Urinary bladder (tissue), 4 donors: ENCODE measurements at places on chromosomes 6 and 20. TPM values are rescaled to one million over a fixed set of nuclear protein-coding genes. Genes with fewer than 3 reads are reported as not detected.

- no peak for DNase-seq
Observed at GRCh38 chr6:45681860-45682511, 304.3 kb upstream of the SUPT3H start.

- DNase-seq = no peak
Observed at GRCh38 chr20:49388744-49389143, 93.7 kb downstream of the KCNB1 start.

DNA sequence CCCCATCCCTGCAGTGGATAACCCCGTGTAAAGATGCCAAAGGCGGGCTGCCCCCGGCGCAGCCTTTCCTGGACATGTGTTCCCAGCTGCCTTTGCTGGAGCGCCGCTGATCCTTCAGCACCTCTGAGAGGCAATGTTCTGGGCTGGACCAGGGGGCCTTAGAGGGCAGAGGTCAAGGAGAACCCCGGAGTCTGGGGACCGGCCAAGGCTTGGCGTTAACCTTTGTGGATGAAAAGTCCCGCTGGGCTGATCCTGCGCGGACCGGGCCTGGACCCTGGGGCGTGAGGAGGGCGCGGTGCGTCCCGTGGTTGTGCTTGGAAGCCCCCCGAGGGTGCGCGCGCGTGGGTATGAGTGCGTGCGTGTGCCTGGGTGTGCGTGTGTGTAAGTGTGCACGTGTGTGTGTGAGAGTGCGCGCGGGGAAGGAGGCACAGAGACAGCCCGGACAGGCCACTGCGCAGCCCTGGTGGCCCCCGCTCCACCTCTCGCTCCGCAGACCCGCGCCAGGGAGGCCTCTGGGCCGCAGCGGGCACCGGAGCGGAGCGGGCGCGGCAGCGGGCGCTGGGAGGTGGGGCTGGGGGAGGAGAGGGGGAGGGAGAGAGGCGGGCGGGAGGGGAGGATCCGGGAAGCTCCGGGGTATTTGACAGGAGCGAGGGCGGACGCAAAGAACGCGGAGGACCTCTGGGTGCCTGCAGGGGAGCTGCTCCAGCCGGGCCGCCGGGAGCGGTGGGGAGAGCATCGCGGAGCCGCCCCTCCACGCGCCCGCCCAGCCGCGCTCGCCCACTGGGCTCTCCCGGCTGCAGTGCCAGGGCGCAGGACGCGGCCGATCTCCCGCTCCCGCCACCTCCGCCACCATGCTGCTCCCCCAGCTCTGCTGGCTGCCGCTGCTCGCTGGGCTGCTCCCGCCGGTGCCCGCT, at the start of gene SMOC2:
TSS of gene SMOC2 (plus strand) at position 665 of the 914 bp plus-strand sequence. CDS start at position 852, 187 bp downstream.
- no peak for DNase-seq

- DNase-seq = no peak
Observed at GRCh38 chr20:31666258-31667042, 28.7 kb downstream of the COX4I2 start.

Gene BIRC7
- polyA plus RNA-seq = 0.18 TPM

DNA sequence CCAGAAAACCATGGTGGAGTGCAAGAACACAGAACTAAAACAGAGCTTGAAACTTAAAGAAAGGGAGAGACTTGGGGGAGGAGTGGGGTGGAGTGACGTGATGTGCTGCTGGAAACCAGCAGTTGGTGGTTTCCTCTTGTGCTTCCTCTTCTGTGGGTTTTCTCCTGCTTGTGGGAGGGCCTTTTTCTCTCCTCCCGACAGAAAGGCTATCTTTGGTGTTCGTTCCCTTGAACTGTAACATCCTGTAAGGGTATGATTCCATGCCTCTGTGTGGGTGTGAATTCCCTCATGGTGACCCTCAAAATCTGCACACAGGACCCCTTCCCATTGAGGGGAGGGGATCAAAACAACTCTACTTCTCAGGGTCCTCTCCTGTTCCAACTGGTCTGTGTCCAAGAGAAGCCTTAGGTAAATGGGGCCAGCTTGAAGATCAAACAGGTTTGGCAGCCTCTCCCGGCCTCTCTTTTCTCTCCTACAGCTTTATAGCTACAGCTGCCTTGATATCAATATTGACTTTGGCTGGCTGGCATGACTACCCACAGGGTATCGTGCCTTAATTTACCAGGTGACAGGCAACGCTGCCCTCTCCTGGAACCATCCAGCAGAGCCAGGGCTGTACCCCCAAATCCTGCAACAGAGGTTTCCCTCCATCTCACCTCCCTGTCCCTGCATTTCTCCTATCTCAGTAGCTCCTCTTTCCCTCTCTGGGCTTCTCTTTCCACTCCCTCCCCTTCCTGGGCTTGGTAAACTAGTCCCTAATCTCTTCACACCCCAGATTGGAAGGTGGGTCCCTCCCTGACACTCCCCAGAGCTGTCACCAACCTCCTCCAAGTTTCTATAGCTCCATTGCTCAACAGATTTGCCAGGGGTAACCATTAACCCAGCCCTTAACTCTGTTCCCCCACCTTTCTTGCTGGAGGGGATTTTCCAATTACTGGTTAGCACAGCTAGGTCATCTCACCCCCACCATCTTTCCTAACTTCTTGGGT, 1.5 kb upstream of the MSH5 start:
- DNase-seq = peak; percentile 79

Gene ZC2HC1B
- polyA plus RNA-seq = not detected

Gene ANKRD6
- 7.5 TPM for polyA plus RNA-seq

- DNase-seq = no peak
Observed at GRCh38 chr6:32188381-32189068, 1.5 kb downstream of the PBX2 start.

DNA sequence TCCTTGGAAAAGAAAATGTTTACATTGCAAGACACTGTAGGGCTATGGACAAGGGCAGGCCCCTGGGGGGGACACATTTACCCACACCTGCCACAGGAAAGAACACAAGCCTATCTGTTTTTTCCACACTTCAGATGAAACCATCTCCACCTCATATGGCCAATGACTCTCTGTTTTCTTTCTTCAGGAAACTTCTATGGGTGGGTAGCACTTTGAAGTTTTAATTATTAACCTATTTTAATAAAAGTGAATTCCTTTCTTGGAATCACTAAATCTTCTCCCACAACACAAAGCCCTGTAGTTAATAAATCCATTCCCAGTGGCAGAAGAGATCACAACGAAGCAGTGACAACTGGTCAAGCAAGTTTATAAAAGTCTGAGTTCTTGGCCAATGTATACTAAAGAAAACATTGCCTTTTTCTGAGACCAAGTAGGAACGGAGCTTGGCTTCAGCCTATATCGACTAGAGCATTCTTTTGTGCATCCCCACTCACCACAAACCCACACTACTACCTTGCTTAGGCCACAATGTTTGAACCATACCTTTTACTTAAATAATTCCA, 125.1 kb upstream of the CARMIL1 start:
- DNase-seq = no peak

Gene FAM209B
- 0.28 TPM for polyA plus RNA-seq

DNA sequence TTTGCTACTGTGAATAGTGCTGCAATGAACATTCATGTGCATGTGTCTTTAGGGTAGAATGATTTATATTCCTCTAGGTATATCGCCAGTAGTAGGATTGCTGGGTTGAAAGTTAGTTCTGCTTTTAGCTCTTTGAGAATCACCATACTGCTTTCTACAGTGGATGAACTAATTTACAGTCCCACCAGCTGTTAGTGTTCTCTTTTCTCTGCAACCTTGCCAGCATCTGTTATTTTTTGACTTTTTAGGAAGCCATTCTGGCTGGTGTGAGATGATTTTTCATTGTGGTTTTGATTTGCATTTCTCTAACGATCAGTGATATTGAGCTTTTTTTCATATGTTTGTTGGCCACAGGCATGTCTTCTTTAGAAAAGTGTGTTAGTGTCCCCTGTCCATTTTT, 40.0 kb downstream of the PLG start:
- DNase-seq = no peak

Gene SNX5
- polyA plus RNA-seq = 51.9 TPM

- no peak for DNase-seq
Observed at GRCh38 chr20:34385464-34385863, 22.4 kb downstream of the ITCH start.

DNA sequence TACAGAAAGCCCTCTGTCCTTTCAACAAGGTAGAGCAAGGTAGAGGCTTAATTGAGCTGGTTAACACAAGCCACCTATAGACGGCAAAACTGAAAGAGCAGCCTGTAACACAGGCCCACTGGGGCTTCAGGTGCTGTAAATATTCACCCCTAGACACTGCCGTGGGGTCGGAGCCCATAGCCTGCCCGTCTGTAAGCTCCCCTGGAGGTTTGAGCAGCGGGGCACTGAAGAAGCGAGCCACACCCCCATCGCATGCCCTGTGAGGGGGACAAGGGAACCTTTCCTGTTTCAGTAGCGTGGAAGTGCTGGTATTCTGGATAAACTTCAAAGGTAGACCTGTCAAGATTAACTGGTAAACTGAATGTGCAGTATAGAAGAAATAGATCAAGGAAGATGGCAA, 160.4 kb downstream of the TPBG start:
- DNase-seq = no peak

DNA sequence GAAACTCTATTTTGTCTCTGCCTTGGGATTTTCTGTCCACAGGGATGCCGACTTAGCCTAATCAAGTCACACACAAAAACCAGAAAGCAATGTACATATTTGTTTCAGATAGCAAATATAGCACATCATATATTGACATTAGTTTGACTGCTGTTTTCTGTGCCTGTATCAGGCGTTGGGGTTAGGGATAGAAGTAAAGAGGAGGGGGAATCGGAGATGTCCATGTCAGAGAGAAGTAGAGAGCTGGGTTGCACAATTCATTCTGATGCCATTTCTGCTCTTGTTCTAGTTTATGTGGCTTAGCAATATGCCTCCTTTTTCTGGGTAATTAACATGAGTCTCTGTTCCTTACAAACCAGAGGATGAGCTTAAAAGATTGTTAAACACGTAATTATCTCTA, 14.7 kb upstream of the IPCEF1 start:
- DNase-seq = no peak

- DNase-seq = no peak
Observed at GRCh38 chr20:54665812-54666211, 190.4 kb downstream of the DOK5 start.

- no peak for DNase-seq
Observed at GRCh38 chr20:10876558-10876957, 202.8 kb upstream of the JAG1 start.

Gene NKAIN4
- 0.23 TPM for polyA plus RNA-seq

Gene LPA
- 0.11 TPM for polyA plus RNA-seq

Gene XKR7
- polyA plus RNA-seq = 0.03 TPM
